Naive thymus-derived CD8-positive, alpha-beta T cell (primary cell): ENCODE measurements at places on chromosomes 1 and 21. TPM values are rescaled to one million over a fixed set of nuclear protein-coding genes. Genes with fewer than 3 reads are reported as not detected.

DNA sequence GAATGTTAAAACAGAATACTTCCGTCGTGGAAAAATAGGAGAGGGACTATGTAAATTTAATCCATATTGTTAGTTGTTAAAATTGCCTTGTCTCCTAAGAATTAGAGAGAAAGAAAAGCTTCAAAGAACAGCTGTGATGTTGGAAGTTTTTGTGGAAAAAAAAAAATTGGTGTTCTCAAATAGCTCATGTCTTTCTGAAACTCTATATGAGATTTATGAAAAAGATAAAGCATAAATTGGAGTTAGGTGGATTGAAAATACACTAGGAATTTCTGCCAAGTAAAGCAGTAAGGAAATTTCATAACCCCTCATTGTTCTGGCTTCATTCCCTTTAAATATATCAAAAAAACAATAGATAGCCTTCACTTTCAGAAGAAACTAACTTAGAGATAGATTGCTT is 274.0 kb upstream of the ADAMTS5 start:
- no peak overlapping the region for H3K27ac ChIP-seq
- DNase-seq = no peak
- no peaks in the 10 kb centered on the region for H3K36me3 ChIP-seq
- H3K4me1 ChIP-seq = no peaks in the 10 kb centered on the region
- no peaks in the 10 kb centered on the region for H3K27me3 ChIP-seq

GRCh38 chr1:80413969-80414368 is 1386.8 kb upstream of the ADGRL2 start:
- no peak overlapping the region for H3K27ac ChIP-seq
- H3K4me3 ChIP-seq = no peak overlapping the region
- no peaks in the 10 kb centered on the region for H3K27me3 ChIP-seq
- DNase-seq = no peak

DNA sequence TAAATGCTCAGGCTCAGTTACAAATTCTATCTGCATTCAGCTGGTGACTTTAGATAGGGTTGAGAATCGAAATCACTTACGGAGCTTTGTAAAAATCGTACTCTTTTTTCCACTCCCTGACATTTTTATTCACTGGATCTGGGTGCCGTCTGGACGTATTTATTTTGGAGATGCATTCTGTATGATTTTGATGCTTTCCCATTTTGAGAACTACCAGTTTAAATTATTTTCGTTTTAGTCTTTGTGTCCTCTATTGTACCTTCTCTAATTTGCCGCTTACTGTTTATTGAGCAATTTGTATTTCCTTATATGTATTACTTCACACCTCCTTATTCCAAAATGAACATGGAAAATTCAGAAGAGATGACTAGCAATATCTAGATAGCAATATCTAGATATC is 96.2 kb downstream of the FASLG start:
- no peaks in the 10 kb centered on the region for H3K27me3 ChIP-seq
- H3K4me3 ChIP-seq = no peak overlapping the region
- H3K36me3 ChIP-seq = no peaks in the 10 kb centered on the region
- peaks cover 37% of the 10 kb centered on the region for H3K4me1 ChIP-seq
- H3K27ac ChIP-seq = peak overlapping the region; percentile 74
- no peak for DNase-seq

DNA sequence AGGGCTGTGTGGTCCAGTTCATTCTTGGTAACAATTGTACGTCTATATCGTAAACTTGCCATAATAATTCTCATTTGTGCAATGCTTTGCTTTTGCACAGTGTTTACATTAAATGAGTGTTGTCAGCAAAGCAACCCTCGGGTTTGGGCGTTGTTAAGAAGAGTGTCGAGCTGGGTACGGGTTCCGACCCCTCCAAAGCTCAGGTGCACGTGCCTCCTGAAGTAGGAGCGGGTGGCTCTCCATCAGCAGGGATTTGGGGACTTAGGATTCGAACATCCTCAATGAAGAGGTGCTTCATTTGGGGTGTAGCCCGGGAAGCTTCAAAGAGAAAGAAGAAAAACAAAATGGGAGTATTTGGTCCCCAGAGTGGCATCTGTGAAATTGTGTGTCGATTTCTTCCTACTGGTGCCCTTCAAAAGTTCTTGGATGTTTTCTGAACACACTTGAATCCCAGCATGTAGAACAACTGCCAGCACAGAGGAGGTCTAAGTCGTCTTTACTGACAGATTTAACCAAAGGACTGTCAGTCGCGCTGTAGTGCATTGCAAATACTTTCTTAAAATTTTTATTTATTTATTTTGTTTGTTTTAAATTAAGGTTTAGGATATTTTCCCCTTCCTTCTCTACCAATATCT is 1.1 kb downstream of the TRIM58 start:
- H3K4me3 ChIP-seq = peak overlapping the region; percentile 78
- H3K27me3 ChIP-seq = peaks cover 50% of the 10 kb centered on the region
- no peak overlapping the region for H3K27ac ChIP-seq
- H3K36me3 ChIP-seq = peaks cover 10% of the 10 kb centered on the region

DNA sequence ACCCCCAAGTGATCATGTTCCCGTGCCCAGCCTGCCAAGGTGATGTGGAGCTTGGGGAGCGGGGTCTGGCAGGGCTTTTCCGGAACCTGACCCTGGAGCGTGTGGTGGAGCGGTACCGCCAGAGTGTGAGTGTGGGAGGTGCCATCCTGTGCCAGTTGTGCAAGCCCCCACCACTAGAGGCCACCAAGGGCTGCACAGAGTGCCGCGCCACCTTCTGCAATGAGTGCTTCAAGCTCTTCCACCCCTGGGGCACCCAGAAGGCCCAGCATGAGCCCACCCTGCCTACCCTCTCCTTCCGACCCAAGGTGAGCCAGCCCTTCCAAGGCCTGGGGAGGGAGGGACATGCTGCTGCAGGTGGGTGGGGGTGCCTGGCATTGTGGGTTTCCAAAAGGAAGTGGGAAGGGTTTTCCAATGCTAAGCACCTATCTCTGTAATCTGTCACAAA is 2.3 kb downstream of the TRIM46 start:
- no peaks in the 10 kb centered on the region for H3K27me3 ChIP-seq
- H3K36me3 ChIP-seq = peaks cover 14% of the 10 kb centered on the region
- H3K4me1 ChIP-seq = peaks cover 52% of the 10 kb centered on the region
- DNase-seq = no peak
- peak overlapping the region; percentile 83 for H3K27ac ChIP-seq

GRCh38 chr1:157360023-157360390 is 192.3 kb downstream of the FCRL5 start:
- DNase-seq = no peak
- H3K27ac ChIP-seq = no peak overlapping the region
- no peaks in the 10 kb centered on the region for H3K4me1 ChIP-seq

DNA sequence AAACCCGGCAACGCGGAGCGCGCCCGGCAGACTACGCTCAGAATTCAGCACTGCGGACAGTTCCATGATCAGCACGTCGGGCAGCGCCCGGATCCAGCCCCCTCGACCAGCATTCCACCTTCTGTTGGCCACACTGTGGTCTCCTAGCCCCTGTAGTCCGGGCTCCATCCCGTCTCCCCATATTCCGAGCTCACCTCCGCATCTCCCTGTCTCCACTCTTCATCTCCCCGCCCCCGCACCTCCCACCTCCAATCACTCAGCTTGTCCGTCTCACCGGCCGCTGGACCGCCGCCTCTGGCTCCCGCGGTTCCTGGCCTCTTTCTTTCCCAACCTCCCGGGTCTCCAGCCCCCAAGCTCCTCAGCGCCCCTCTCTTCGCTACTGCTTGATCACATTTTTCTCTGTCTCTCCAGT is 500 bp downstream of the EPHA10 start:
- peak; percentile 31 for DNase-seq
- no peak overlapping the region for H3K27ac ChIP-seq
- H3K27me3 ChIP-seq = peaks cover 75% of the 10 kb centered on the region
- H3K4me3 ChIP-seq = no peak overlapping the region
- H3K36me3 ChIP-seq = peaks cover 6% of the 10 kb centered on the region
- H3K4me1 ChIP-seq = peaks cover 17% of the 10 kb centered on the region

- H3K36me3 ChIP-seq = peaks cover 71% of the 10 kb centered on the region
- H3K27ac ChIP-seq = no peak overlapping the region
- no peak overlapping the region for H3K4me3 ChIP-seq
- no peak for DNase-seq
Observed at GRCh38 chr1:36027766-36028165, 56.1 kb upstream of the TEKT2 start.

DNA sequence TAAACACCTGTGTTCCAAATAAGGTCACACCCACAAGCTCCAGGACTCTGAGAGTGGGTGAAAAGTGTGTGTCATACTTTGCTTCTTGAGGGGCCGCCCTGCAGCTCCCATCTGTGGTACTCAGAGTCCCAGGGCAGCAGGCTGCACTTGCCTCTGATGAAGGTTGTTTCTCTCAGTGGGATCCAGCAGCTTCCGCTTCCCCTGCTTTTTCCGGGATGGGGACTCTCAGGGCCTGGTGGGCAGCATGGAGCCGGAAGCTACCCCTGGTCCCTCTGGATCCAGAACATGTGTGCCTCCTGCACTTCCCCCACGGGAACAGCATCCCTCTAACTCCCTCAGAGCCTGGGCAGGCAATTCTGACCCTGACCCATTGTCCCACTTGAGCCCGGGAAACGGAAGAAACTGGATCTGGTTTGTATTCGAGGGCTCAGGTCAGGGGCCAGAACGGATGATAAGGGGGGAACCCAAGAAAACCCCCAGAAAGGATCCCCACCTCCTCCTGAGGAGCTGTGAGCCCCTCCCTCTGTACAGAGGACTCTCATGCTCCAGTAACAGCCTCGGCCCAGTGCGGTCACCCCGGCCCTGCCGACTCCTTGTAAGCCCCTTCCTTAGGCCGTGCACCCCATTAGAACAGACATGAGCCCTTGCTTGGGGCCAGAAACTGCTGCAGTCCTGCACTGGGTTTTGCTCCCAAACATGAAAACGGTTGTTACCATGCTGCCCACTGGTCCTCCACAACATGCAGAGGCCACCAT is 189.5 kb upstream of the C1orf174 start:
- H3K36me3 ChIP-seq = peaks cover 6% of the 10 kb centered on the region
- no peak overlapping the region for H3K27ac ChIP-seq
- H3K27me3 ChIP-seq = peaks cover 11% of the 10 kb centered on the region

KCNJ15 gene
- not detected for total RNA-seq

INSRR gene
- total RNA-seq = not detected

- no peak for DNase-seq
- H3K4me1 ChIP-seq = peaks cover 39% of the 10 kb centered on the region
- H3K4me3 ChIP-seq = peak overlapping the region; percentile 89
- H3K27me3 ChIP-seq = peaks cover 1% of the 10 kb centered on the region
- H3K36me3 ChIP-seq = no peaks in the 10 kb centered on the region
Observed at GRCh38 chr1:178724376-178724727, 692 bp upstream of the RALGPS2 start.
